BE2C (cell line): ENCODE measurements at places on chromosomes 4 and X.

- DNase-seq: no peak
These were observed 83.9 kb downstream of the RASL11B start for GRCh38 chr4:52945982-52946381.

DNA sequence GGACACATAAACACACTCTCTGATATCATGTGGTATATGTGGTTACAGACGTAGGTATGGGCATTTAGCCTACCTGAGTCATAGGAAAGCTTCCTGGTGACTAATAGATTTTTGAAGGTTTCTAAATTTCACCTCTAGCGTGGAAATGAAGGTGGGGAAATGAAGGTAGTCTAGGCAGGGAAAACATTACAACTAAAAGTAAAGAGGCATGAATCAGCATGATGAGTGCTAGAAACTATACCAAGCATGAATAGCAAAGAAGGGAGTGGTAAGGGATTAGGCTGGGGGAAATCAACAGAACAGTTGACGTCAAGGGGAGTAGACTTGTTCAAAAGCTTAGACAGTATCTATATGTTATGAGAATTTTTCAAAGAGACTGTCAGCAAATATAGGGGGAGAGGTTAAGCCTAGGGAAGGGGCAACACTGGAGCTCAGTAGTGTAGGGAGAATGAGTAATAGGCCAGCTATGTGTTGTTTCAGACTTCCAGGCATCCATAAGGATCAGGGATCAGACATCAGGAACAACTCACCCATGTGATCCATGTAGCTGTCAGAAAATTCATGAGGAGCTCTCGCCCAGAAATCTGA, 279.3 kb upstream of the DIPK2B start:
- no peak for DNase-seq

DNA sequence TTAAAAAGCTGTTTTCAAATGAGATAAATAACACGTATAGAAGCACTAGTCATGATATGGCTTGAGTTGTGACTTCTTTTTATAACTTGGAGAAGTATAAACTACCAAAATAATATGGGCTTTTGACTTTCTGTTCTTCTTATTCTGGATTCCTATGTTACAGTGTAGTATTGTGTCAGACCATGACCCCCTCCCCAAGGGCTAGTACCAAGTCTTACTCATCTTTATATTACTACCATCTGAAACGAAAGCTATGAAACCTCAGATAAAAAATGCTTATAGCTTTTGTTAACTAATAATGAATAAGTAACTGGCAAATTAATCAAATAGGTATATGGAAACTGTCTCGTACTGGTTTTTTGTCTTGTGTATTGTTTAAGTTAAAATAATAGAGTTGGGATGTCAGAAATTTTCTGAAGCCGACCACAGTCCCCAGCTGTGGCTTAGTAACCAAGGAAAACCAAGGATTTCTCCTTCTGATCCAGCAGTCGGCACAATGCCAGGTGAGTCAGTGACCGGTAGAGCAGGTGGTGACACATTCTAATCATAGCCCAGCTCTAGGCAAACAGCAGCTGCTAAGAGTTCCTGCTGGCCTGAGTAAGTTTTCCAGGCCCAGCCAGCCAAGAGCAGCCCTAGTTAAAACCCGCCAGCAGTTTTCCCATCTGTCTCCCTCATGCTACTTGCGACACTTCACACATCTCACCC, 163.3 kb upstream of the PRDX4 start:
- peak; percentile 65 for DNase-seq

DNA sequence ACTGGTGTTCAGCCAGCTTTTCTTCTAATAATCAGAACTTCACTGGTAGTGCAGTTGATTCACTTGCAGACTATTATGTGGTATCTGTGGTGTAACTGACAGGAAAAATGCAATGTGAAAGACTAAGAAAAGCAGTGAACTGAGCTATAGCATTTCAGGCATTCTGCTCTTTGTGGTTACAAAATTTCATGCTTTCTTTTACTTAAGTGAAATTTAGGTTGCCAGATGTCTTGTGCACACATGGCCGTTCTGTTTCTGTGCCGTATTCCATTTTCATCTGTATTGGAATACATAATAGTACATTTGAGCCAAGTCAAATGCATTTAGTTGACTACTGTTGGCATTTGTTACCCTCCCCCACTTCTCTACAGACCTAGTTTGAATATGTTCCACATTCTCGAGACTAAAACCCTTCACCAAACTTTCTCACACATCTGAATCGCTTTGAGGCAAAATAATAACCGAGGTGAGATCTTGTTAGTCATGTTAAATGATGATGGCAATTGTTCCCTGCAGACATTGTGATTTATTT, 8.2 kb downstream of the RTL3 start:
- DNase-seq: no peak

- no peak for DNase-seq
These were observed 156.9 kb upstream of the SLC7A11 start for GRCh38 chr4:138399081-138399480.

GRCh38 chr4:77349796-77350195, 192.8 kb downstream of the CCNG2 start:
- no peak for DNase-seq

GRCh38 chr4:5708449-5709206, at the start of gene EVC2:
TSS of gene EVC2 (minus strand) at chr4:5708559. CDS start at chr4:5708513, 46 bp downstream.
- no peak for DNase-seq

GRCh38 chr4:57351731-57352130, 241.5 kb upstream of the IGFBP7 start:
- DNase-seq: no peak

DNA sequence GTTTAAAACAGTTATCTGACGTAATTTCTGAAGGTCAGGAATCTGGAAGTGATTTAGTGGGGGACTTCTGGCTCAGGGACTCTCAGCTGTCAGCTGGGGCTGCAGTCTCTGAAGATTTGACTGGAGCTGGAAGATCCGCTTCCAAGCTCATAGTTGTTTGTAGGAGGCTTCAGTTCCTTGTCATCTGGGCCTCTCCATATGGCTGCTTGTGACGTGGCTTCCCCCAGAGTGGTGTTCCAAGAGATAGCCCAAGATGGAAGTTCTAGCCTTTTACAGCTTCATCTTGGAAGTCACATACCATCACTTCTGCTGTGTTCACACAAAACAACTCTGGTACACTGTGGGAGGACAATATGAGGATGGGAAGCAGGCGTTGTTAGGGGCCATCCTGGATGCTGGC, 2.1 kb downstream of the MPC1L start:
- DNase-seq: no peak

- no peak for DNase-seq
These were observed 588.3 kb upstream of the DIPK2B start for GRCh38 chrX:45788941-45789348.

DNA sequence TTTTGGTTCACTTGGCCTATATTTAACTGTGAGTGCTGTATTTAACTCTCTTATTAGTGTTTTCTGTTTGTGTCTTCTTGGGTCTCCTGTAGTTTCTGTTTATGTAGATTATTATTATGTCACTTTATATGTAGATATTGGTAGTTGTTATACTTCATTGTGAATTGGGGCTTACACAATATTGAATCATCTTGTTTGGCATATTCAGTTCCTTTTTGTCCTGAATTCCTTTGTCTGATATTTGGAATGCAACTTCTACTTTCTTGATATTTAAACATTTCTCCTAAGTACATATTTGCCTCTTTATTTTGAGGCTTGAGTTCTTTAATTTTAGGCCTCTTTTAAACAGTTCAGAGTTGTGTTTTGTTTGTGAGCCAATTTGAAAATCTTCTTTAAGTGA, 544.8 kb upstream of the ADGRL3 start:
- DNase-seq: no peak

DNA sequence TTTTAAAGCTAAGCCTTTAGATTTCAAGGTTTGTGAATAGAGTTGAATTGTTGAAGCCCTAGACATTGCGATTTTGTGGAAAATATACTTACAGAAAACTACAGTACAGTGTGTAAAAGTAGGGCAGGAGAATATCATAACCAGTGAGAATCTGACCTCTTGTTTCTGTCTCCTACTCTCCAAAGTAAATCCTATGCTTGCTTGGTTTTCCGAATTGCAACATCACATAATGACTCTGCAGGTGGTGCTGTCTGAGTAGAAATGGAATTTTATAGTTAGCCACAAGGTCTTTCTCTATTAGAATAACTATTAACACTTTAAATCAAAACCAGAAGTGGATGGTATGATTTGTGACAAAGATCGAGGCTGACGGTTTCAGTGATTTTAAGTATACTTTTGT, 505.6 kb downstream of the RAPGEF2 start:
- no peak for DNase-seq

- DNase-seq: peak; percentile 6
These were observed 87.2 kb downstream of the AREG start for GRCh38 chr4:74531963-74532794.

- DNase-seq: no peak
These were observed 636.5 kb upstream of the SLIT2 start for GRCh38 chr4:19615086-19615689.

DNA sequence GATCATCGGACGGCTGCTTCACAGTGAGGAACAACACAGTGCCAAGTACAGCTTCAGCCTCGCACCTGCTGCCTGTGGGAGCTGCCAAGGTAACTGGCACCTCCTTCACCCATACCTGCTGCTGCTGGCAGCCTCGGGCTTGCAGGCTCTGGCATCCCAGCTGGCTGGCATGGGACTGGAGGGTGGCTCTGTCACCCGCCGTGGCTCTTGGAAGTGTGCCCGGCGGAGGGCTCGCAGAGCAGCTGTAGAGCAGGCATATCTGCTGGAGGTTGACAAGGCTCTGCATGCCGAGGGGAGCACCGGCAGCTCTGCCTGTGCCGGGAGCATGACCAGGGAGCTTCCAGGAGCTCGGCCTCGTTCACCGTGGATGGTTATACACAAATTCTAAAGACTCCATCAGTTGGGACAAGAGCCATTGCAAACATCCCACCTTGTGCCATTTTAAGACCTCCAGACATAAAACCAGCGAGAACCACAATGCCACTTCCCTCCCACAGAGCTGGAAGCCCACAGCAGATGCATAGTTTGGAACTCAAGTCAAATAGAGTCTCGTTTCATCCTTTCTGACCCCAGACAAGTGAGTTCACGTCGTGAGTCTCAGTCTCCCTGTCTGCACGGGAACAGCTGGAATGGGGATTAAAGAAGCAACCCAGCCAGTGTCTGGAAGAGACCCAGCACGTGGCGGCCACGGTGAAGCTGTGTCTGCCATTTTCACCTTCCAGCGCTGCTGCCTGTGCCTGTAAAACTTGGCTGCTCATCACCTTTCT, 84.3 kb upstream of the PSAPL1 start:
- DNase-seq: peak; percentile 67

DNA sequence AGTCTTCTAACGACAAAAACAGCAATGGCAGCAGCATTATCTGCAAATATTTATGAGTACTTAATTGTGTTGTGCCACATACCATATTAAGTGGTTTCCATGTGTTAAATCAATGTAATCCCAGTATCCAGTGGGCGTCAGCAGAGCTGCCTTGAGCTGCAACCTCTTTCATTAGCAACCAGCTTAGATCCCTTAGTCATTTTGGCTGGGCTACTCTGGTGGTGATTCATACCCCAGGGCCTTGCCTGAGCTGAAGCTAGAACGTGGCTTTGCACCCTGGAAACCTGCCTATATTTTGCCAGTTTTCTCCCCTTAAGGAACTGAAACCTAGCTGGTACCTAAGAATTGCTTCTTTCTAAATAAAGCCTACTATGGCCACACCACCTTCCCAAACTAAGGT, 474.3 kb upstream of the FTHL17 start:
- DNase-seq: no peak

- DNase-seq: no peak
These were observed 79.5 kb downstream of the KDM6A start for GRCh38 chrX:44952329-44953027.

DNA sequence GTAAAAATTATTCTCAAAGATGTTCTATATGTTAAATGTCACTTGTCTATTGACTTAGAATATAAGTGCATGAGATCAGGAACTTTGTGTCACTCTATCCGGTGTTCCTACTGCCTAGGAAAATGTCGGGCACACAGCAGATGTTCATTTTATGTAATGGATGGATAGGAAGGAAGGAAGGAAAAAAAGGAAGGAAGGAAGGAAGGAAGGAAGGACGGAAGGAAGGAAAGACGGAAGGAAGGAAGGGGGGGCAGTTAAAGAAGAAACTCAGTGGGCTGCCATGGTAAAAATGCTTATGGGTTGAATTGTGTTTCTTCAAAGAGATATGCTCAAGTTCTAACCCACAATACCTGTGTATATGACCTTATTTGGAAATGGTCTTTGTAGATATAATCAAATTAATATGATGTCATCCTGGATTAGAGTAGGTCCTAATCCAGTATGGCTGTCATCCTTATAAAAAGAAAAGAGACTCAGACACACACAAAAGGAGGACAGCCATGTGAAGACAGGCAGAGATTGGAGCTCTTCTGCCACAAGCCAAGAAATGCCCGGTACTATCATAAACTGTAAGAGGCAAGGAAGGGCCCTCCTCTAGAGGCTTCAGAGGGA, 86.3 kb downstream of the COL25A1 start:
- DNase-seq: no peak
